ENCODE measurements at places on chromosomes 4 and X.

- peak; percentile 77 for DNase-seq
Observed at GRCh38 chrX:7925867-7926472, 1.2 kb downstream of the PNPLA4 start.

DNA sequence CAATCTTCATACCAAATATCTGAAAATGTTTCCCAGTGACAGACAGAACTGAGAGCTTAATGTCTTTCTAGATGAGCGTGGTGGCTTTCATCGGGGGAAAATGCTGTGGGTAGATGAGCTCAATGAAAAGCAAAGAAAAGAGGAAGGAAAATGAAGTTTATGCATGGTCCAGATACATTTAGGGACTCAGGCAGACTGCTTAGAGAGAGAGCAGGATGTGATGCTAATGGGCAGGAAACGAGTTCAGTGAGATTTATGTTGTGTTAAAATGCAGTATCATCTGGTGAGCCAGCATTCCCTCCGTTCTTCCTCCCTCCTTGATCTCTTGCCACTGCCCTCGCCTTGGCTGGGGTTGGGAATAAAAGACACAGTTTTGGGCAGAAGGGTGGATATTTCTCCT is 229.2 kb downstream of the GBA3 start:
- DNase-seq = no peak

DNA sequence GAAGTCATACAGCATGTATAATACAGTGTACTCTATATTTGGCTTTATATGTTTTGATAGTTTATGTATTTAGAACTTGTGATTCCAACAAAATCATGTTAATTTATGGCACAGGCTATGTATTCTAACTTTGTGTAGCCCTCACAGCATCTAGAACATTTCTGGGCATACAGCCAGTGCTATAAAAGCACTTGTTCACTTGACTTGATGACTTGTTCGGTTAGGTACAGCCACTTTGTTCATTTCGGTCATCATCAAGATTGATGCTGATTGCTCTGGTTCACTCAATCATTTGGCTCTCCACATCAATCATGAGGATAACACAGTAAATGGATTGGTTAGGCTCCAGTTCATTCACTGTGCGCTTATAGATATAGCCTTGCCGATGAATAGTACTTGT is 97.6 kb upstream of the IRS4 start:
- no peak for DNase-seq

- DNase-seq = no peak
Observed at GRCh38 chr4:183988874-183989273, 83.8 kb downstream of the STOX2 start.

GRCh38 chr4:124459196-124459940 is 253.2 kb downstream of the ANKRD50 start:
- no peak for DNase-seq

DNA sequence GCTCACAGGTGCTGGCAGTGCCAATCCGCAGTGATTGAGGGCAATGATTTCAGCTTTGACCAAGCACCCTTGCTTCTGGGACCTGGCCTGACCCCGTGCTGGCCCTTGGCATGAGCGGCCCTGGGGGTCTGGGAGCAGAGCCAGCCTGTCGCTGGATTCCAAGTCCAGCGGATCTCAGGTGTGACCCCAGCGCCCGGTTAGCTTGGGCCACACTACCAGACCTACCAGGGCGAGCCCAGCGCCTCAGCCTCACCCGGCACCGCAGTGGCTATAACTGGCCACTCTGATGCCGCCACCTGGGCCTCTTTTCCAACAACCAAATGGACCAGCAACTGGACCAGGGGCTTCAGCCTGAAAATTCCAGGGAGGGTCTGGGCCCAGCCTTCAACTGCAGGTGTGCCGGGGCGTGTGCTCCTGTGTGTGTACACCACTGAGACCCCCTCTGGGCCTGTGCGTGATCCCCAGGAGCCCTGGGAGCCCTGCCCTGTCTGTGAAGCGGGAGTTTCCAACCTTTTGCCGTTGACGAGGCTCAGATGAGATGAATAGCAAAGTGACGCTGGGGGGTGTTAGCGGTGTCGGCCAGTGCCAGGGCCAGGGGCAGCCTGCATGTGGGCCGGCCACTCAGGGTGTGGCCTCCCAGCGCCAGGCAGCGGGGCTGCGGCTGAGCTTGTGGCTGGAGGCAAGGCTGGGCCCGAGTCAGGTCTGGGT is 658 bp downstream of the SH3TC1 start:
- no peak for DNase-seq

DNA sequence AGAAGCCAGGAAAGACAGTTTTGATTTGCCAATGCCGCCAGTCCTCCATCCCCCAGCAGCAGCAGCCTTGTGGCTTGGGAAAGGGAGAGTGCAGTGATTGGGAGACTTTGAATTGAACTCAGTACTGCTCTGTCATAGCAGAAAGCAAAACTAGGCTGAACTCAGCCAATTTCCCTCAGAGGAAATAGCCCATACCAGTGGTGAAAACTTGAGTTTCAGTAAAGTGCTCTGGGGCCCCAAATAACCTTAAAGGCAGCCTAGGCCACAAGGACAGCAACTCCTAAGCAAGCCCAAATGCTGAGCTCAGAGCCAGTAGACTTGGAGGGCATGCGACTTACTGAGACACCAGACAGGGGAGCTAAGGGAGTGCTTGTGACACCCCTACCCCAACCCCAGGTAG is 2.0 kb upstream of the PROM1 start:
- DNase-seq = no peak

- DNase-seq = no peak
Observed at GRCh38 chr4:22667332-22667940, 25.3 kb upstream of the GBA3 start.

- no peak for DNase-seq
Observed at GRCh38 chr4:186981161-186981560, 257.5 kb upstream of the FAT1 start.

DNA sequence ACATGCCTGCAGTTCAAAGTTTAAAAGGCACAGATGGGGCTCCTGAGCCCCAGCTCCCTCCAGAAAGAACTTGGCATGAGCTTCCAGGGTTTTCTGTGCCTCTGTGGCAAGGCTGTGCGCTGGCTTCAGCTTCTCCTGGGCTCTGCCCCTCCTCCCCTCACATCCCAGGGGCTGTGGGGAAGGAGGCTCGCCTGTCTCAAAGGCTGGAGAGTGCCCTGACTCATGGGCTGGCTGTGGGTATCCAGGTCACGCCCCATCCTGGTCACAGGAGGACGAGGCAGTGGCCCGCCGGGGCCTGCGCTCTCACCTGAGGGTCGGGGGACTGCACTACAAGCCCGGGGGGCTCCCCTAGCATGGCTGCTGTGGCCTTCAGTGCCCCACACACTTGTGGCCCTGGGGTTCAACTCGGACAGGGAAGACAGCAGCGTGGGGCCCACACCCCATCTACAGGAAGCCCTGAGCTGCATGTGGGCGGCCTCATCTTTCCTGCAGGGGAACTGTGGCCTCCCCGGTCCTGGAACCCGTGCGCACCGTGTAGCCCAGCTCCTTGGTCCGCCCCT is 17.9 kb downstream of the LRPAP1 start:
- no peak for DNase-seq

DNA sequence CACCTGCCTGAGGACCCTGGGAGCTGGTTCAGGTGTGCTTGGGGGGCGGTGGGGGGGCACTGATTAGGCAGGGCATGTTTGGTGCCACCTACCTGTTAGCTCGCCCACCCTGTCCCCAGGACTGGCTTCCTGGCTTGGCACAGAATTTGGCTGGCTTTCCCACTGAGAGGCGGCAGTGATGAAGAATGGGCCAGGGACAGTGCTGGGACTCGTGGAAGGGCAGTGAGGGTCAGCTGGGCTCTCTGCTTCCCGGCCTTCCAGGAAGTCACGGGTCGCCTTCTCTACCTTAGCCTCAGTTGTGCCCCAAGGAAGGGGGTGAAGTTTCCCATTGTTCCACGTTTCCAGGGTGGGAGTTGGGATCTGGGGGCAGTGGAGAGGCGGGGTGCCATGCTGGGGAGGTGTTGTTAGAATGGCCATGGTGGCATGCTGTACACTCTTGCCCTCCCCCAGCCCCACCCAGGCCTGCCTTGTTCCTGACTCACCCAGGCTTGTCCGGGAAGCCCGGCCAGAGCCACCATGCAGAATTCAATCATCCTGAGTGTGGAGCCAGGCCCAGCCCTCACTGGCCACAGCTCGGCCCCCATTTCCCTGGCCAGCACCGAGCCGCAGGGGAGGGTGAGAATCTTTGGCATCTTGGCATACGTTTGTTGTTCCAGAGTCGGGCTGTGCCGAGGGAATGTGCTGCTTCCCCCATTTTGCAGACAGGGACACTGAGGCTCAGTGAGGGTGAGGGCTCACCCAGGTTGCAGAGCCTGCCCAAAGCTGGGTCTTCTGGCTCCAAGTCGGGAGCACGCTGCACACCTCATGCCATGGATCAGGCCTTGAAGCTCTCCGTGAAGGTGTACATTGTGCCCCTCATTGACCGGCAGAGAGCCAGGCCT is 21.9 kb upstream of the GPR78 start:
- no peak for DNase-seq

DNA sequence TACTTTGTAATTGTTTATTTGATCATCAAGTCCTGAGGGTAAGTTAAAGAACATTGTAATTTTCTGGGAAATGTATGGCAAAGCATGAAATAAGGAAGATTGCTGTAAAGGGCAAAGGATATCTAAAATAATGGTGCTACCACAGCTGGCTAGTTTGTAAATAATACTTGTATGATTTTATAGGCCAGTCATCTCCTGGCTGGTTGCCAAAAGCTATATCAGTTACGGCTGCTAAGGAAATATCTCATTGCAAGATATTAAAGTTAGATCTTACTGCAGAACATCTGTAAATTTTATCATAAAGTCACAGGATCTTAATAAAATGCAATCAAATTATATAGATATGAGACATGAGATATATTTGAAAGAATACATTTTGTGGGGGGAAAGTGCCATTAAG is 150.8 kb upstream of the CXCL13 start:
- DNase-seq = no peak

- DNase-seq = no peak
Observed at GRCh38 chr4:106302062-106302438, 14.0 kb downstream of the TBCK start.

DNA sequence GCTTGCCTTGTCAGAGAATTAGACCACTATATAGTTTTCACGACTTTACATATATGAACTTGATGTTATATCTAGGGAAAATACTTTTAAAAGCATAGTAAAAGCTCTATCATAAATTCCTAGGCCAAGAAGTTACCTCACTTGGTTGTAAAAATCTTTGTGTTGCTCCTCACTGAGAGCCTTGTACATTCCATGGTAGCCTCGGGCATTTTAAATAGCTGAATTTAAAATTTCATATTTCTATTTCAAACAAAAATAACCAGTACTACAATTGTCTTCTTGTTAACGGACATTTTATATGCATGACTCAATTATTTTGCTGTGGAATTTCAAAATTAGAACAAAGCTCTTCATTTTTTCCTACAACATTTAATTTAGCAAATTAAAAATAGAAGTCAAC is 107.6 kb downstream of the MID1 start:
- no peak for DNase-seq

- DNase-seq = no peak
Observed at GRCh38 chrX:149711545-149712236, at the start of gene MAGEA11. TSS of gene MAGEA11 (plus strand) at chrX:149712060. CDS start at chrX:149713160, 1,100 bp downstream.

- no peak for DNase-seq
Observed at GRCh38 chr4:163969291-163969690, 474.8 kb downstream of the TMA16 start.

- DNase-seq = no peak
Observed at GRCh38 chrX:15240414-15240813, 29.5 kb downstream of the ASB9 start.

DNA sequence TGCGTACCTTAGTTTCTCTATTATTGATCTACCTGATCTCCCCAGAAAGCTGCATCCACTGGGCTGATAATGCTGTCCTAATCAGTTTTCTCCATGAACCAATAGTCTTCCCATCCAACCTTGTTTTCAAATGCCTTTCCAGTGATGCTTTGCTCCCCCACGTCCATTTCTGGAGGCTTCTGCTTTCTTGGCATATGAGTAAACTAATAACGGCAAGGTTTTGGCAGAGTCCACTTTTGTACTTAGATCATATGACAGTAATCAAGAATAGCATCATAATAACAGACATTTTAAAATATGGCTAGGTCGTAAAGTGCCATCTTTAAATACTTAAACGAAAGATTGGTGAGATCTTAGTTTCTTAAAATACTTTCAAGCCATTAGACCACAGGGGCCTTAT is 38.4 kb upstream of the FAM9B start:
- DNase-seq = no peak

DNA sequence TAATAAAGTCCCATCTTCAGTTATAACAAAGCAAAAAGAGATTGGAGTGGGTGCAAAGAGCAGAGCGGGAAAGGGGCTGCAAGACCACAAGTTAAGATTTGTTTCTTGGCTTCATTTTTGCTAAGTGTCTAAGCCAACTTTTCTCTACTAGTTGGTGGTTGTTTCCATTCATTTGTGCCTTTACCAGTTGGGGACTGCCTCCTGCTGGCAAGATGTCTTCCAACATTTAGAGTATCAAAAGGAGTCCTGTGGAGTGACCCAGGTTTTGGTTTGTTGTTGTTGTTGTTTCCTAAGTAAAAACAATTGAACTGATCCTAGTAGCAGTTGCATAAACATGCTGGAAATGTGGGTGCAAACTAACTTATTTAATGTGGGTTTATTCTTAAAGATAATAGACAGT is 121.1 kb downstream of the SPATA18 start:
- no peak for DNase-seq

GRCh38 chr4:27210956-27211355 is 350.3 kb downstream of the STIM2 start:
- DNase-seq = no peak

GRCh38 chrX:64188901-64189300 is 16.6 kb downstream of the AMER1 start:
- no peak for DNase-seq

- DNase-seq = no peak
Observed at GRCh38 chr4:90943311-90943710, 816.1 kb downstream of the CCSER1 start.

GRCh38 chrX:124378643-124379042 is 32.3 kb downstream of the SH2D1A start:
- DNase-seq = no peak

GRCh38 chr4:24433515-24434214 is 150.7 kb downstream of the DHX15 start:
- DNase-seq = no peak

GRCh38 chr4:182828360-182829025 is 88.7 kb downstream of the DCTD start:
- no peak for DNase-seq

- no peak for DNase-seq
Observed at GRCh38 chrX:24034485-24034884, 7.5 kb upstream of the KLHL15 start.

GRCh38 chr4:153676486-153676885 is 7.6 kb upstream of the TLR2 start:
- no peak for DNase-seq

DNA sequence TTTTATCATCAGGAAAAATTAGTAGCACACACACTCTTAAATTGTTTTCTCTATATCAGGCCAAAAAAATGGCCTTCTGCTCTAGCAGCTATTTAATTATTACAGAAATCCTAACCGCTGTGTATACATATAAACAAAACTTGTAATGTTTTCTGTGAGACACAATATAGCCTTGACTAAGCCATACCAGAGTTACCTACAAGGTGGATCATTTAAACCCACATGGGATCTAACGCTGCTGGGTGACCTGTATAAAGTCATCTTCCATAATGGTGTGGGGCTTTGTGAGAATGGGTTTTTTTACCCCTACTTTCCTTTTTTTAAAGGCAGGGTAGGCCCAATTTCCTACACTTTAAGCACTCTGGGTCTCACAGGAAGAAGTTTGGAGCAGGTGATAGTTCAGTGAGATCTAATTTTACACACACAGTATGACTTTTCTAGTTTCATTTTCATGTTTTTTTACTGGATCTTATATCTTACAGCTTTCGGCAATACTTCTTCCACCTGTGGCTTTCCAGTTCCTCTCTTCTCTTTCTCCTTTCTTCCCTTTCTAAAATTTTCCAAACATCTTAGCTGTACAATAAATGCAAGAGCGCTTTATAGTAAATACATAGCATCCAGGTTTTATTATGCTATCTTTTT is 66.9 kb upstream of the MMAA start:
- no peak for DNase-seq
